ENCODE measurements at places on chromosomes 12 and 14.
A peak's percentile ranks its signal among the peaks of the same experiment; 100 is the strongest.

- DNase-seq, result no peak
These were observed 1.7 kb downstream of the BTBD7 start for GRCh38 chr14:93331002-93331727.

- DNase-seq, result peak; percentile 83
These were observed 1.3 kb downstream of the NKX2-8 start for GRCh38 chr14:36580856-36581831.

DNA sequence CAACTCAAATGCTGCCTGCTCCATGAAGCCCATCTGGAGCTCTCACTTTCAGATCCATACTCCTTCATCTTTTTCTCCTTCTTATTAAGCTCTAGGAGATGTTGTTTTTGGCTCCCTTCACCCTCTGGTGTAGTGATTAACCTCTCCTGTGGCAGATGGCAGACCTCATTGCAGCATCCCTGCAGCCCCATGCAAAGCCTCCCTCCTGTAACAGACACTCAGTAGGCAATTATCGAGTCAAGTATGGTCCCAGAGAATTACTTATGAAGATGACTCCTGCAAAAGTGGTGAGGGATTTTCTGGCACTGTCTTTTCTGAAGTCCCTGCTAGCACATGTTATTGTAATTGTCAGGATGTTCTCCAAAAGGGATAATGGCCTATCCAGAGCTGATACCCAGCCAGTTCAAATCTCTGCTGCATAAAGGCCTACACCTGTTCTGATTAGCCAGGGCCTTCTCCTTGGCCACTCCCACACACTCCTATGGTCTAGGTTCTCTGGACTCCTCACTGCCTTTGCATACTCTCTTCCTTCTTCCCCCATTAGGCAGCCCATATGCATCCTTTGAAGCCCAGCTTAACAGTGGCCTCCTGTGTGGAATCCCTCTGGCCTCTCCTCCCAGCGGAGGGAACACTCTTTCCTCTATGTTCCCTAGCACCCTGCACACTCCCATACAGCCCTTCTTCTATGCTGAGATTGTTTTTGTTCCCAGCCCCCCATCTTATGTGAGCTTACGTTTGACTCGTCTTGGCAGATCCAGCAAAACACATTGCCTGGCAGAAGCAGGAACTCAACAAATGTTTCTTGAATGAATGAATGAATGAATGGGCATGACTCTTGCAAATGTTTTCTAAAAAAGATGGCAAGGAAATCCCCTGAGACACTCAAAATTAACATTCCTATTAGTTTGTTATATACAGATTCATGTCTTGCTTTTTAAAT is 43.9 kb upstream of the MDM1 start:
- no peak for DNase-seq

DNA sequence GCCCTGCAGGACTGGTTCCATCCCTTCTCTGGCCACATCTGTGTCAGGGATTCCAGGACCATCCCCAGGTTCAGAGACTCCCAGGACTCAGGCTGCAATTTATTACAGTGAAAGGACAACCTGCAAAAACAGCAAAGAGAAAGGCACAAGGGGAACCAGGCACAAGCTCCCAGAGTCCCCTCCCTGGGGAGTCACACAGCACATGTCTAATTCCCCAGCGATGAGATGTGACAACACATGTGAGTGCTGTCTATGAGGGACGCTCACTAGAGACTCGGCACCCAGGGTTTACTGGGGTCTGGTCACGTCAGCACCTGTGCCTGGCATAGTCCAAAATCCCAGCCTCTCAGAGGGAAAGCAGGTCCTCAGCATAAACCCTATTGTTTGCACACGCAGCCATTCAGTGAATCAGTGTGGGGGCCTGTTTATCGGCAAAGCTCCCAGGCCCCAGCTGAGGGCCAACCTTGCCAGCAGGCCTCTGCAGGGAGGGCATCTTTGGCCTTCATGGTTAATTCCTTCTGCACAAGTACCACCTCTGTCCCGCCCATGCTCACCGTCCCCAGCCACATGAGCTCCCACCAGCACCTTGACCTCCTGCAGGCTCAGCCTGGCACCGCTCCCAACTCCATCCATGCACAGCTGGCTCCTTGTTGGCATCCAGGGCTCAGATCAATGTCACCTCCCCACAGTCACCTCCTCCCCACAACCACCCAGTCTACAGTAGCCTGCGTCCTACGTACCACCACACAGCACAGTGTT is 198.9 kb upstream of the SFSWAP start:
- no peak for DNase-seq

GRCh38 chr14:20679907-20680306 is 4.5 kb upstream of the RNASE4 start:
- DNase-seq, result peak; percentile 50
